ENCODE measurements at places on chromosomes 6 and 20. TPM values are rescaled to one million over a fixed set of nuclear protein-coding genes. Genes with fewer than 3 reads are reported as not detected.

DNA sequence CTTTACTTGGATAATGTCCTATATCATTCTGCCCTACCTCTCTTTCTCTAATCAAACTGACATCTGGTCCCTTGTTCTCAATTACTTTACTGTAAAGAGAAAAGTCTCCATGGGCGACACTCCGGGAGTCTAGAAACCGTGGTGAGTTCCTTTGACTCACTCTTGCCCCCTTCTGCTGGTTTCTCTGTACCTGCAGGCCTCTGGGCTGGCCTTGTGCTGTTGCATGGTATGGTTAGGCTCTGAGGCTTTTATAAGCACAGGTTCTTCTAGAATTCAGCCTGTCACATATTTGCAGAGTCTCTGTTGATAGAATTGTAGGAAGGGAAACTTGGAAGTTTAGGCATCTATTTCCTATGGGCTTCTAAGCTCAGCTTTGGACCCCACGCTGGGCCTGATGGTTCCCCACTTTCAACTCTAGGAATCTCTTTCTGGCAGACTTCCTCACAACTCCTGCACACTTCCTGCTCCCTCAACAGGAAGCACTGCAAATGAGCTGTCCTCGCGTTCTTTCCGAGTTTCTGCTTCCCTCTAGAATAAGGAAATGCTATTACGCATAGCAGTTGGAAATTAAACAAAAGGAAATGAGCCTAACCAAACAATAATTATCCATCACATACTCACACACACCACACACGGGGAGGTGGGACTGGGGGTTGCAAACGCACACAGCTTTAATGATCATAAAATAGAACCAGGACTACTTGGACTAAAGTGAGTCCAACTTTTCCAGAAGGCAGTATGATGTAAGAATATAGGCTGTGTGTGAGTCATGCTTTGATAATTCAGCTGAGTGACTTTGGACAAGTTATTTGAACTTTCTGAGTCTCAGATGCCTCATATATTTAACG, 683.3 kb downstream of the QKI start:
- no peak for DNase-seq

DNA sequence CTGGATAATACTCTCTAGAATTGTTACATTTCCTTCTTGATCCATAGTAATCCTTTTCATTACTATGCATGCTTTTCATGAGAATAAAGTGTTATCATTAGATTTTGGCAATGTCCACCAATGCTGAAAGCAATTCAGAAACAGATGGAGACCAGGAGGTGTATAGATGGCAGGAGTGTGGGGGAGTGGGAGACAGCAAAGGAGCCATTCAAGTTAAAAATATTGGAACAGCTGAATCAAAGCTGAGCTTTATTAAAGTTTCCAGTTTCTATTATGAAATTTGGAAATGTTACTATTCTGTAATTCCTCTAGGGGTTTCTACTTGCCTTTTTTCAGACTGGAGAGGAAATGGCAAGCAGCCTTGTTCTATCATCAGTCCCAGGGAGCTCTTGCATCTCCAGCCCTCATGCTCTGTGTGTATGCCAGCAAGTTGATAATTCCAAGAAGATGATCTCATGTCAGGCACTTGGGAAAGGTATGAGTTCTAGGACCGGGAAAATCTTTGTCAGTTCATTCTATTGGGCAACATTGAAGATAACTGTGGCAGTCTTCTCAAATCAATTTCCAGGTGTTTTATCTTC, 228.0 kb downstream of the CD109 start:
- DNase-seq, result no peak

GRCh38 chr20:3777716-3778629, 3.3 kb downstream of the SPEF1 start:
- no peak for DNase-seq

NRN1 gene
- 7.4 TPM for total RNA-seq

- DNase-seq, result peak; percentile 68
Measured at GRCh38 chr20:478949-479429, 16.7 kb upstream of the TBC1D20 start.

GRCh38 chr6:41040101-41040939, 1.3 kb upstream of the UNC5CL start:
- DNase-seq, result no peak

All from NCI-H460 (cell line).